ENCODE measurements at places on chromosomes 7 and 10.
A peak's percentile ranks its signal among the peaks of the same experiment; 100 is the strongest.

DNA sequence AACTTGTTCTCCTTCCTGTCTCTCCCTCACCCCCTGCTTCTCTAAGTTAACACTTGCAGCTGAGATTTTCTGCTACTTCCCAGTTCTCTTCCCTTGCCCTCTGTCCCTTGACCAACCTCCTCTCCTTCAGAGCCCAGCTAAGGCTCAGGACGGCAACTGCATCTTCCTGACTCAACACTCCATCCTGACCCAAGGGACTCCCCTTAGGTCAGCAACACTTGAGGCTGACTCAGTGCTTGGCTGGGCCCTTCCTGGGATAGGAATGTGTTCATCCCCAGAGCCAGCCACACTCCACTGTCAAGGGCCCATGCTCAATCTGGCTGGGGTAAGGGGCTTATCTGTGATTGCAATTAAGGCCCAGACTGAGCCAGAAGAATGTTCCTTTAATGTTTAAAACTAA is 3.4 kb downstream of the CALHM2 start:
- DNase-seq, result peak; percentile 90

GRCh38 chr10:131825150-131825848 is 75.5 kb upstream of the PPP2R2D start:
- peak; percentile 1 for DNase-seq

DNA sequence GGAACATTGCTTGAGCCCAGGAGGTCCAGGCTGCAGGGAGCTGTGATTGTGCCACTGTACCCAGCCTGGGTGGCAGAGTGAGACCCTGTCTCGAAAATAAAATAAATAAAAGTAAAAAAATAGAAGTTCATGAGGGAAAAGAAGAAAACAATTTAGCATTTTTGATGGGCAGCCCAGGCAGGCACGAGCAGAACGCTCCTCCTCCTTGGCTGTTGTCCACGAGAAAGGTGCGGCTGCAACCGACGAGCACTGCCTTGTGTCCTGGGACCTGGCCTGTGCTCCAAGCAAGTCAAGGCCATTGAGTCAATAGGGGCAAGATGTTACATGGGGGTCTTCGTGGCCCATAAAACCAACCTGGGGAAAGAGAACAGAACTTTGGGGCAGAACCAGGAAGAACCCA is 25.6 kb downstream of the EBF3 start:
- no peak for DNase-seq

DNA sequence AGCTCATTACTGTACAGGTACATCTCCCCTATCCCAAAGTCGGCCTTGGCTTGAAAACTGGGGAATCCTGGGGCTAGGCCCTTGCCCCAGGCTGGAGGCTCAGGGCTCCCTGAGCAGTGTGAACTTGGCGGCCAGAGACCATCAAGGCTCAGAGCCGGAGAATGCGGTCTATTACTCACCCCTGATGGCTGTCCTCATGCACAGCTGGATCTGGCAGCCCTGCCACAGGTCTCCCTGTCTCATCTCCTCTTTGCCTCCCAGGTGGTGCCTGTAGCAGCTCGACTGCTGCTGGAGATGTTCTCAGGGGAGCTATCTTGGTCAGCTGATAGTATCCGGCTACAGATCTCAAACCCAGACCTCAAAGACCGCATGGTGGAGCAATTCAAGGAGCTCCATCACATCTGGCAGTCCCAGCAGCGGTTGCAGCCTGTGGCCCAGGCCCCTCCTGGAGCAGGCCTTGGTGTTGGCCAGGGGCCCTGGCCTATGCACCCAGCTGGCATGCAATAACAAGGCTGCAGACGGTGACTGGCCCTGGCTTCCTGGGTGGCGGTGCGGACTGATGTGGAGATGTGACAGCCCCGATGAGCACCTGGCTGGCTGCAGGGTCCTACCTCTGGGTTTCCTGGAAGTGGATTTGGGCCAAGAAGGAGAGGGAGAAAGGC is 10.7 kb downstream of the IRF5 start:
- DNase-seq, result peak; percentile 16

DNA sequence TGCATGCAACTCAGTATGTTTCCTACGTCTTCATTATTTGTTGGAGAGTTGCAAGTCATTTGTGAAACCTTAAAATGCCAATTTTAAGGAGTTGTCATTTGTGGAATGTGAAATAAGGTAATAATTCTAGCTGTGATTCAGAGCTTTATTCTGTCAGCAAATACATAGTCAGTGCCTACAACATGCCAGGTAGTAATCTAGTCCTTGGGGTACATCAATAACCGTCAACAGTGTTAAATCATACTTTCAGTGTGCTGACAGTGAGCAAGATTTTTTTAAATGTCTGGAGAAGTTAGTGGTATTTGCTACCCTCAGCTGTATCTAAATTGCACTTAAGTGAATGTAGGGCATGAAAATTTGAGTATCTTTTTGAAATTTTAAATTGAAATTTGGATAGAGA is 36.7 kb downstream of the MPLKIP start:
- DNase-seq, result no peak

DNA sequence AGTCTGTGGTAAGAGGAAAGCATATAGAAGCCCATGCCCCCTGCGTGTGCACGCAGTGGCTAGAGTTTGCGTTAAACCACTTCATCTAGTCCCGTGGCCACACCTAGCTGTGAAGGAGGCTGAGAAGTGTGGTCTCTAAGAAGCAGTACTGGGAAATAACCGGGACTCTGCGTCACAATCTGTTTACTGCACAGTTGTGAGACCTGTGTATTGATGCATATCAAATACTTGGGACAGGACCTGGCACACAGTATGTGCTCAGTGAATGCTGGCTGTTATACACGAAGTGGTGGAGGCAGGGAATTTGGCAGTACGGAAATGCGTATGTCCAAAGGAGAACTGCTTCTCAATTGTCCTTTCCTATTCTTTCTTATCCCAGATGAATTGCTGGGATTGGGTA is 149.5 kb downstream of the ARHGAP21 start:
- no peak for DNase-seq

DNA sequence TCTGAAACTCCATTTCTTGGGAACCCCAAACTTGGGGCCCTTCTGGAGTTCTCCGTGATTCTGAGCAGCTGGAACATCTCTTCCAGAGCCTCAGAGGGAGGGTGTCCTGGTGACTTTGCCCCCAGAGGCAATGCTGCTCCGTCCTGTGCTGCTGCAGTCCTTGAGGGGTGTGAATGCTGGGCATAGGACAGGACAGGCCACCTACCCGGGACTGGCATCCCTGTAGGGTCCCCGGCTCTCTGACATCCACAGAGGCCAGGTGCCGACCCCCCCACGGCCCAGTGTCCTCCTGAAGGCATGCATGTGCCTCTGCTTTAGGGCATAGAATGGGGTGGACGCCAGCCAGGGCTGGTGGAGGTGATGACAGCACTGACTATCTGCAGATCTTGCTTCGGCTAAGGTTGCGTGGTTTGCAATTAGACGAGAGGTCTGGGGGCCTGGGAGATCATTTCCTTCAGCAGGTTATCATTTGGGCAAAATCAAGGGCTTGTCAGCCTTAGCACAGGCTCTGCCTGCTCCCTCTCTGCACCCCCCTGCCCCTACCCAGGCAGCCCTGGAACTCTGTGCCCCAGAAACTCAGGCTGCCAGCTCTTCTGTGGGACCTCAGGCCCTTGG is 136.9 kb upstream of the GPR26 start:
- no peak for DNase-seq

GRCh38 chr10:125627646-125628045 is 55.3 kb downstream of the TEX36 start:
- DNase-seq, result no peak

DNA sequence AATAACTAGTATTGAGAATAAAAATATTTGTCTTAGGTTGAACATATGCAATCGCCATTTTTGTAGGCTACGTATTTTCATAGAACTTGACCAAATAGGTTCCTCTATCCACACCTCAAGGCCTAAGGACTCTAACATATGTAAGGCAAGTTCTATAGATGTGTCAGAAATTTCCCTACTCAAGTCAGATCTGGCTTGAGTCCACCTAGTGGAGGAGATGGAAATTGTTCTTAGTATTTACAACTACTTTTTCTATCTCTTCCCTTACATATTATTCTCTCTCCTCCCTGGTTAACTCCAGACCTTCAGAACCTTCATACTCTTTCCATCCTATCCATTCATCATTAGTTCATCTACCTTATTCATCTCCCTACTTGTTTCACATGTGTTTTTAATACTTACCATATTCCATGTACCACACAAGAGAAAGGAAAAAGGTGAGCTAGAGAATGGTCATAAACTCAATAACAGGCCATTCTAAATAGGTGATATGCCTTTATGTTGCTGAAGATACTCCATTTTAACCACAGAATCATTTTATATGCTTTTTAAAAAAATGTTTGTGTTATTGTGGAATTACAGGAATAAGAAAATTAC is 174.5 kb upstream of the HDAC9 start:
- peak; percentile 69 for DNase-seq

- DNase-seq, result no peak
Observed at GRCh38 chr7:101588131-101588935, 40.8 kb downstream of the MYL10 start.

GRCh38 chr7:123616223-123616622 is 14.6 kb downstream of the ASB15 start:
- no peak for DNase-seq

- no peak for DNase-seq
Observed at GRCh38 chr7:93165447-93165846, 17.3 kb upstream of the SAMD9L start.

DNA sequence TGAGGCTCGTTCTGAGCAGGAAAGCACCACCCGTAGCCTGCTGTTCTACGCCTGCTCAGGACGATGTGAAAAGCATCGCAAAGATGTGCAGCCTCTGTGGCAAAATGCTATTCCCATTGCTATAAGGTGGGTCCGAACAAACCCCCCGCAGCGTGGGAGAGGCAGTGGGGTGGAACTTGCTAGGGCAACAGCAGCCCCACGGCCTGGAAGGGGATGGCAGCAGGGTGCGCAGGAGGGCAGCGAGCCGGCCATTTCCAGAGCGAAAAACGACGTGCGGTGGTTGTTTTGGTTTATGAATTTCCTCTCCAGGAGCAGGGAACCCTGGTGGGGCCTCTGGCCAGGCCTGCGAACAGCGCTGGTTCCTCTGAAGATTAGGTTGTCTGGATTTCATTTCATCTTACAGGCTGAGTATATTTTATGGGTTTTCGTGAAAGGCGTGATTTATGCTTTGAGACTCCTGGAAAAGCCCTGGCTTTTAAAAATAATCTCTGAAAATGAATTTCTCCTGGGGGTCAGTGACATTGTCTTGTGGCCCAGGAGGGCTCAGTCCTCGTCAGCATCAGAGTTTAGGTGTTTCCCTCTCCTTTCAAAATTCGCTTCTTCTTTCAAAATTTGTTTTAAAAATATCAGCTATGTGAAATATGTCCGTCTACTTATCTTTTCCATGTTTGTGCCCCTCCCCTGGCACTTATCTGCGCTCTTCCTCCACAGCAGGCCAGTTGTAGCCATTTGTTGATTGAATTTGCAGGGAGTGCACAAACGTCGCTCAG is 42.3 kb upstream of the UBE3C start:
- no peak for DNase-seq

DNA sequence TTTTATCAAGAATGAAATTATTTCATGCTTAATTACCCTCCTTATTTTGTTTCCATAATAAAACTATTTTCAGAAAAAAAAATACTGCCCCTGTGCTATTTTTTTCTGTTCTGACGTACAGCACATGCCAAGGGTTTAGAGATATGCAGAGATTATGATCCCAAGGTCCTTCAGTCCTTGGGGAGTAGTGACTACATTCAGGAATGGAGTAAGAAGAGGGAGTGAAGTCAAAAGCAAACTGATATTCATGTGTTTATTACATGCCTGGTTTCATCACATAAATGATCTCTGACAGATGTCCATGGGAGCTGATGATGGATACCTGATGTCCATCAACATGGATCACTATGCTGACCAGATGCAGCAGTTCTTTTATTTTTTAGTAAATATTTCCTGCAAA is 17.2 kb downstream of the AKAP9 start:
- DNase-seq, result peak; percentile 36
